ENCODE measurements at places on chromosomes 1 and 21.

DNA sequence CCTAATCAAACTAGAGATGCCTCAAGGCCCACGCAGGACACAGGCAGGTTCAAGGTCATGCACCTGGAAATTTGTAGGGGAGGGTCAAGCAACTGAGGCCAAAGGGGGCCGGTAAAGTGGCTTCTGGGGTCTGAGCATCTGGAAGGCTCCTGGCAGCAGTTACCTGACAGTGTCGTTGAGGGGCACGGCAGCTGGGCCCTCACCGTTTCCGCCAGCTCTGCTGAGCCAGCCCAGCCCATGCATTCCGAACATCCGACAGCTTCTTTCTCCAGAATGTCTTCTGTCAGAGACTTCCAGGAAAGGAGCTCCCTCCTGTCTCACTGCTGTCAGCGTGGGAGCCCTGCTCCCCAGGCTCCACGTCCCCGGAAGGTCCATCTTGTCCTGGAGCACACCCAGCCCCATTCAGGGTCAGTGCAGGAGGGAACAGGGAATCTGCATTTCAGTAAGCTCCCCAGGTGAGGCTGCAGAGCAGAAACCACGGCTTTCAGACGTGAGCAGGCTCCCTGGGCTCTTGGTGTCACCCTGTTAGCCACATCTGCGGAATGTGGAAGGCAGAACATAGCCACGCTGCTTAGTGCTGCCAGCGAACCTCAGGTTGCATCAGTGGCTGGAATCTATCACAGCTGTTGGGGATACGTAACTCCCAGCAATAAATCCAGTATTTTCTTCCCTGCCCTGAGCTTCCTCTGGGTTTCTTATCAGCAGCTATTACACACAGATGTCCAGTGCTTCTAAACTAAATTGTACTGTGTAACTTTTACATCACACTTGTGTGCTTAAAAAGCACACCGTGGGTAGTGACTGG is 36.3 kb upstream of the FAM3B start:
- DNase-seq, result no peak

DNA sequence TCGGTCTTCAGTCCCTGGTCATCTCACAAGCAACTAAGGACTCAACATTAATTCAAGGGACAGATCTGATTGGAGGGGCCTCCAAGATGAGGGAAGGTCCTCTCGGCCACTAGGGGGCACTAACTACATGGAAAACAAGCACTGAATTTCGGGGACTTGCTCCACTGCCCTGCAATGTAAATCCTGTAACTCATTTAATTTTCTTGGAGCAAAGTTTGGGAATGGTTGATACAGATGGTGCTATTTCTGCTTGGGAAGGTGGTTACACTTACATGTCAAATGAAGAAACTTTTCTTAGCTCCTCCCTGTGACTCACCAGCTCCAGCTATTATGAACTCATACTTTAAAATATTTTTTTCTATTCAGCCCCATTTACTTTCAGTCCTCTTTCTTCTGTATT is 97.4 kb upstream of the KCNJ15 start:
- DNase-seq, result peak; percentile 47

DNA sequence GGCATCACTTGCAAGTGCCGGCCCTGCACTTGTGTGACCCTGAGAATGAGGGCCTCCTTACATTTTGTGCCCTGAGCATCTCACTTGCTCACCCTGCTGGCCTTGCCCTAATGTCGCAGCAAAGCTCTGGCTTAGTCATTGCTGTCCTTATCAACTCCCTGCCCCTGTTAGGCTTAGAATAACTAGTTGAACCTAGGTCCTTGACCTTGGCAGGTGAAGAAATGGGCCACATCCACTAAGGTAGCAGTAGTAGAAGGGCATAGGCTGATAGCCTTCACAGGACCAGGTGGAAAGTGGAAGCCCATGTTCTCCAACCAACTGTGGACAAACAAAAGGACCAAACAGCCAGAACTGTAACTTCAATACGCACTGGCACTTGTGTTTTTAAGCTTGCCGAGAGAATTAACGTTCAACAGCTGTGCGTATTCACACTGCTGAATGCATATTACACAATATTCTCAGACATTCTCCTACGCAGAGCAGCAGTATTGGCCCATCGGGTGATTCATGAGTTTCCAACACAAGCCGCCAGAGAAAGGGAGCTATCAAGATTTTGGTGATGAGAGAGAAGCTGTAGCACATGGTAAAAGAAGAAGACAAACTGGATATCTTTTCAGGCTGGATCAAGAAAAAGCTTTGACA is 27.7 kb upstream of the PTGFRN start:
- peak; percentile 42 for DNase-seq

DNA sequence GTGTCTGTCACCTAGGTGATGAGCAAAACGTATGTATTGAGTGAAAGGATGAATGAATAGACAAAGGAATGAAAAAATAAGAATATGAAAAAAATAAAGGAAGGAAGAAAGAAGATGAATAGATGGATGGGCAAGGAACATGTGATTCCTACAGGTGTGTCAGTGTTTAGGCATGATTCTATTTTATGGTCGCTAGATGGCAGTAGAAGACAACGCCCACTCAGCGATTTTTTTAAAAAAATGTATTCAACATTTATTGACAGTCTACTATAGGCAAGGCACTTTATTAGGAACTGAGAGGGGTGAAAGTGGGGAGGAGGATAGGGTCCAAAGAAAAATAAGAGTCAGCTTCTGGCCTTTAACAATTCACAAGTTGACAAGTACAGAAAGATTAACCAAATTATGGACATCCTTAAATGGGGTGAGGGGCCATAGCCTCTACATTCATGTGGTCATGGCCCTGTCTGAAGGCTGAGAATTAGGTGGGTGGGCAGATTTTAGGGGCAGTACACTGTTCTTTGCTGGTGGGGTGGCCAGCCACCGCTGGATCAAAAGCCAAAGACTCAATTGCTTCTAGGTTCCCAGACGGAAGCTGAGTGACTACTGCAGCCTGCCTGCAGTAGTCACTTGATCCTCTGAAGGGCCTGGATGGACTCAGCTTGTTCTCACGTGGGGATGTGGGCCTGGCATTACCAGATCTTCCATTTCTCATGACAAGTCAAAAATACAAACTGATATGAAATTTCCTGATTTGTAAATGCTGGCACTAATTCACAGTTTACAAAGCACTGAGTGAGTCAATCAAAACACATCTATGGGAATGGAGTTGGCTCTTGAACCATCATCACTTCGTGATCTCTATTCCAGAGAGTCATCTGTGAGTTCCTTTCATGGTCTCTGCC is 83.9 kb downstream of the FASLG start:
- DNase-seq, result no peak

GRCh38 chr1:65025794-65026193 is 59.4 kb upstream of the JAK1 start:
- DNase-seq, result no peak

- no peak for DNase-seq
Observed at GRCh38 chr1:79874289-79874688, 867.8 kb upstream of the ADGRL4 start.

- no peak for DNase-seq
Observed at GRCh38 chr1:53851571-53852285, 13.6 kb upstream of the NDC1 start.

DNA sequence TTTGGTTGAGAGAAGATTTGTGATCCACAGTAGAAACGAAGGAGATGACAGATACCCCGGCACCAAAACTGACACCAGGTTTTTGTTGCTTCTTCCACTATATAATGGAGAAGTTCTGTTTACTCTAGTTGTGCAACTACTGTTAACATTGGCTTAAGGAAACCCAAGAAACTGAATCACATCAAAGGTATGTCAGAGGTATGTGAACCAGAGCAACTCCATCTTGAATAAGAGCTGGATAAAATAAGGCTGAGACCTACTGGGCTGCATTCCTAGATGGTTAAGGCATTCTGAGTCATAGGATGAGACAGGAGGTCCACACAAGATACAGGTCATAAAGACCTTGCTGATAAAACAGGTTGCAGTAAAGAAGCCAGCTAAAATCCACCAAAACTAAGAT is 173.7 kb upstream of the CAMK1G start:
- no peak for DNase-seq

DNA sequence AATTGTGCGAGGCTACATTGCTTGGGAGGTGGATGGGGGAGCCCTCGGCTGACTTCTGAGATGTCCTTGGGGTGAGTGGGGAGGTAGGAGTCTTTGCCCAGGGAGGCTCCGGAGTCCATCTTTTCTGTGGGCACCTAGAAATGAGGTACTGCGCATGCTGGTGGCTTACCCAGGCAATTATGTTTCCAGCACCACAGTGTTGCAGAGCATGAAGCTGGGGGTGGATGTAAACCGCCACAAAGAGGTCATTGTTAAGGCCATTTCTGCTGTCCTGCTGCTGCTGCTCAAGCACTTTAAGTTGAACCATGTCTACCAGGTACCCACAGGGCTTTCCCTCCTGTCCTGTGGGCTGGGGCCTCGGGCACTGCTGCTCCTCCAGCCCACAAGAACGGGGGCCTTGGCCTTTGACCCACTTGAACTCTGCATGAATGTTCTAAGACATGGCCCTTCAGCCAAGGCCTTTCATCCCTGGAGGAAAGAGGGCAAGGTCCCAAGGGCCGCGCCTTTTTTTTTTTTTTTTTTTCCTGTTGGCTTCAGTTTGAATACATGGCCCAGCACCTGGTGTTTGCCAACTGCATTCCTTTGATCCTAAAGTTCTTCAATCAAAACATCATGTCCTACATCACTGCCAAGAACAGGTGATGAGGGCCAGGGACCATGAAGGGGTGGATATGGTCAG is 14.6 kb downstream of the STRIP1 start:
- no peak for DNase-seq

GRCh38 chr1:175839779-175840669 is 96.6 kb upstream of the TNR start:
- DNase-seq, result no peak

DNA sequence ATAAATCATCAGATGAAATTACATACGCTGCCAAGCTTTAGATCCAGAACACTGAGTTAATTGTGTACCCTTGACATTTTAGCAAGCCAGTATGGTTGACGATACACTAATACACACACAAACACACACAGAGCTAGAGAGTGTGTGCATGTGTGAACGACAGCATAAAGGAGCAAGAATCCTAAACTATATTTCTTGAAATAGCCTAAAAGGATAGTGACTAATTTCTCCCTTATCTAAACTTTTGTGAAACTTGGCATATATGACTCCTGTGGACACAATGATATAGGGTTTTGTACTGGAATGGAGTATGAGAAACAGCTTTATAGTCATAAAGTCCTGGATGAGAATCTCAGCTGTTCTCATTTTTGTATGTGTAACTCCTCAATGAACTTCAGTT is 65.1 kb upstream of the DMRTA2 start:
- no peak for DNase-seq

DNA sequence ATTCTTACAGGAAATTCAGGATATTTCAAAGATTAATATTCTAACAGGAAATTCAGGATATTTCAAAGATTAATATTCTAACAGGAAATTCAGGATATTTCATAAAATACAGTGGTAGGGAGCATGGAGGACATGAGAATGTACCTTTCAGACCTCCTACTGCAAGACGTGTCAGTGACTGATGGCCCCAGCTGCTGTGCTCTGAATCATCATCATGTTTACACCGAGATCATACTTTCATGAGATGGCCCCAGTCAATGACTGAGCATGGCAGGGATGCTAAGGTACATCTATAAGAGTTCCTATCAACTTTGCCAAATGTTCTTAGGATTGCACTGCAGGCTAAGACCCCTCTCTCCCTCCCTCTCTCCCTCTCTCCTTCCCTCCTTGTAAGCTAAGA is 69.0 kb downstream of the HFM1 start:
- DNase-seq, result no peak

DNA sequence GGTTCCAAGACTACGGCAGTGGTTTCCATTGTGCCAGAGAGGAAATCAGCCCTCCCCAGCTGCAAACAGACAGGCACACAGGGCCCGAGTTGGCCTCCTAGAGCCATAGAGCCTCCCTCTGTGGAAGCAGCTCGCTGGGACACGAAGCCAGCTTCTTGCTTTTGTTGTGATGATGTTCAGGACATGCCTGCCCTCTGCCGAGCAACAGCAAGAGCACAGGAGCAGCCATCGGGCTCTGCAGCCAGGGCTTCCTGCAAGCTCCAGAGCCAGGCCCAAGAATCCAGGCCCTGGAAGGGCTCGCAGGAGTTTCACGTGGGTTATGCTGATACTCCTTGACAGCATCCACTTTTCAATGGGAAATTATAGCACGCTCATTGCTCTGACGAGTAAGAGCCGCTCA is 18.5 kb downstream of the NPHP4 start:
- DNase-seq, result no peak

DNA sequence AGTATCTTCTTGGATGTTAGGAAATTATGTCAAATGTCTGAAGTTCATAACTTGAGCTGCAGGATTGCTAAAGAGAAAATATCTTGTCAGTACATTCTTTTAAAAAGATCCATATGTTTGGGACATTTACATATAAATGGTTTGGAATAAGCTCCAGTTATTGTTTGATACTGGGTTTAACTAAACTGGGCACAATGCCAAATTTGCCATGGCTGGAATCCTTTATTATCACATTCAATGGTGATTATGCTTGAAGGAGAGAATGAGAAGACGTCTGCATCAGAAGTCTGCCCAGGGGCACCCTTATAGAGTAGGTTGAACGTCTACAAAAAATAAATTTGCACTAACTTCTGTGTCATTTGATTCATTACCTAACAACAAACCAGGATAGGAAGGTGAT is 652.5 kb downstream of the AMY1C start:
- no peak for DNase-seq

DNA sequence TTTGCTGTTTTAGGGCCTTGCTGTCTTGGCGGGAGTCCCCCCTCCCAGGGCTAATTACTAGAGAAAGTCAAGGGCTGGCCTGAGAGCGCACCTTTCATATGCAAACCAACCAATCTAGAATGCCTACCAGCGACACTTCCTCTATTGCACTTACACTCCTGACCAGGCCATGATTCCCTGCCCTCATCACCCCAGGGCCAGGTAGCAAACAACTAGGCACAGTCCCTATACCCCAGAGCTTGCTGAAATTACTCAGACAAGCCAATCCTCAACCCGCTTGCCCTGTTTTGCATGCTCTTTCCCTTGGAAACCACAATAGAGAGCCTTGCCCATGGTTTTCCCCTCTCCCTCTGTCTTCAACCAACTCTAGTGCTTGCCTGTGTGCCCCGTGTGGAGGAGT is 70.3 kb downstream of the URB2 start:
- DNase-seq, result no peak

DNA sequence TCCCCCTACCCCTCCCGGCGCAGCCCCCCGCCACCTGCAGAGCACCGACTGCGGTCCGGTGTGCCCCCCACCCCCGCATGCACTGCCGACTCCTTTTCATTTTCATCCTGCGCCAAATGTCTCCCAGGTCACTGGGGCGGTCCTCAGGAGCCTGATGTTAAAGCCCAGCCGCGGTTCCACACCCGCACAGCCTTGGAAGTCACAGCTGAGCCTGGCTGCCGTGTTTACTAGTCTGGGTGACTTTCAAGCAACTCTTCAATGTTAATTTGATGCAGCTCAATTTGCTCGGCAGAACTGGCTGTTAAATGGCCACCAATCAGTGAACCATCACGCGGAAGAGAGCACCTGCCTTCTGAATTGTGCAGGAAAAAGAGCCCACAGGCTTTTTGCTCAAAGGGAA is 27.2 kb downstream of the THAP3 start:
- no peak for DNase-seq

- DNase-seq, result no peak
Observed at GRCh38 chr1:33004613-33005012, 32.1 kb downstream of the AK2 start.

- no peak for DNase-seq
Observed at GRCh38 chr1:235019961-235020360, 108.7 kb downstream of the TOMM20 start.

Data from left ventricle myocardium superior (tissue), 1 donor.